Glutamatergic neuron (in vitro differentiated cells): ENCODE measurements at places on chromosomes 13 and 19.
A peak's percentile ranks its signal among the peaks of the same experiment; 100 is the strongest.

- no peak for DNase-seq
Measured at GRCh38 chr19:33203529-33203928, 9.4 kb downstream of the LRP3 start.

- DNase-seq = no peak
Measured at GRCh38 chr13:29509999-29510589, 85.4 kb downstream of the SLC7A1 start.

- DNase-seq = peak; percentile 92
Measured at GRCh38 chr19:48469289-48469881, at the start of gene CYTH2. Gene CYTH2 (plus strand): TSS chr19:48469369. CDS start chr19:48469508, 139 bp downstream.

GRCh38 chr13:49370371-49370770, 73.5 kb downstream of the CAB39L start:
- no peak for DNase-seq

DNA sequence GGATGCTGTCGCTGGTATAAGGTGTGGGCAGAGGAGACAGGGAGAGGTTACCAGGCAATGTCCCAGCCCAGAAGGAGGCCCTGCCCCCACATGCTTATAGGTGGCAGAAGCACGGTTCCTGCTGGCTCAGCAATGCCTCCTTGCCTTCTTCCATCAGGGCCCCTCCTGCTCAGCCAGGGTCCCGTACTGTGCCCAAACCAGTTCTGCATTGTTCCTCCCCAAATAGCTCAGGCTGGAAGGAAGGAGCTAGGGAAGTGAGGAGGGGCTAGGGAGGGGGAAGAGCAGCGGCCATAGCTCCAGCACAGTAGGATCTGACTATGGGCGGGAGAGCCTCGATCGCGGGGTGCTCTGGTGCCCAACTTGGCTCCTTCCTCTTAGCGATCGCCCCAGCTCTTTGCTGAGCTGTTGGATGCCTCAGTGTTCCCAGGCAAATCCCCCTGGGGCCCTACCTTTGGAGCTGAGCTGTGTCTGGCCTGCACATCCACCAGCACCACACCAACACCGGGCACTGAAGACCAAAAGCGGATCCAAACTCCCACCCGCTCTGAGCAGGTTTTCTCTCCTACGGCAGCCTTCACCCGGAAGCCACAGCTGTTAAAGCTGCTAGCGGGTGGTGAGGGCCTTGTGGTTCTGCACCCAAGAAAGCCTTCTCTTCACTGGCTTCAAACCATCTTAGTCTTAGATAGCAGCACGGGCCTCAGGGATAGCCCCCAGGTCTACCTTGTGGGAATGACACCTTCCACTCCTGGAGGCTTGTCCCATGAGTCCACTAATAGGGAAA, 32.1 kb upstream of the PEPD start:
- no peak for DNase-seq

GRCh38 chr19:7098096-7098495, 28.6 kb downstream of the ZNF557 start:
- no peak for DNase-seq

- DNase-seq = peak; percentile 65
Measured at GRCh38 chr13:71866335-71867130, 471 bp downstream of the DACH1 start.

- DNase-seq = no peak
Measured at GRCh38 chr13:109859216-109859835, 72.9 kb upstream of the IRS2 start.

DNA sequence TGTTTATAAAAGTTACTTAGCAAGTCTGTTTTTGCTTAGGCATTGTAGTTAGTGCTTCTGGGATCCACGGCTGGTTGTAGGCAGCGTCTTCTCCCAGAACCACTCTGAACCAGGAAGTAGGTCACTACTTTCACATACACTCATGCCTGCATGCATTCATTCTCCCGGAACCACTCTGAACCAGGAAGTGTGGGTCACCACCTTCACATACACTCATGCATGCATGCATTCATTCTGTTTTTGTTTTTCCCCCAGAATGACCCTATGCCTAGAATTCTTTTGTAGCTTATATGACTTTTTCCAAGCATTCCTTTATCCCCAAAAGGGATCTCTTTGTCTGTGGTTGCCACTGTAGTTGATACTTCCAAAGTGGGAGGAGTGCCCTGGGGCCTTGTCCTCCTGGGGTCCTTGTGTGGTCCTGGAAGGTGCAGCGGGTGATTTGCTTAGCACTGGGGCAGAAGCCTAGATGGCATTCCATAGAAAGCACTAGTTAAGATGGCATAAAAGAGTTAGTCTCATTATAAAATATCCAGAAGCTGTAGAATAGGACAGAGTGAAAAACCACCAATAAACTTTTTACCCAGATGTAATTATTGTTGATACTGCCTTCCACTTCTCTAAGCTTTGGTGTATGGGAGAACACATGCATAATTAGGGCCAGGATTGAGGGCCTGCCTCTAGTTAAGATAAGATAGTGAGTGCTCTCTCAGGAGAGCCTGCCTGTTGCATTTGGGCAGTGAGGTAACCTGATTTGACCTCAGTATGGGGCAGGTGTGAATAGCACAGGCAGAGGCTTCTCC, 68.6 kb upstream of the TEX29 start:
- no peak for DNase-seq

GRCh38 chr13:52842441-52842840, 6.0 kb downstream of the PCDH8 start:
- no peak for DNase-seq

GRCh38 chr19:8204961-8205360, 4.2 kb upstream of the CERS4 start:
- DNase-seq = no peak

GRCh38 chr13:22915442-22916082, 265.2 kb upstream of the SGCG start:
- peak; percentile 83 for DNase-seq

DNA sequence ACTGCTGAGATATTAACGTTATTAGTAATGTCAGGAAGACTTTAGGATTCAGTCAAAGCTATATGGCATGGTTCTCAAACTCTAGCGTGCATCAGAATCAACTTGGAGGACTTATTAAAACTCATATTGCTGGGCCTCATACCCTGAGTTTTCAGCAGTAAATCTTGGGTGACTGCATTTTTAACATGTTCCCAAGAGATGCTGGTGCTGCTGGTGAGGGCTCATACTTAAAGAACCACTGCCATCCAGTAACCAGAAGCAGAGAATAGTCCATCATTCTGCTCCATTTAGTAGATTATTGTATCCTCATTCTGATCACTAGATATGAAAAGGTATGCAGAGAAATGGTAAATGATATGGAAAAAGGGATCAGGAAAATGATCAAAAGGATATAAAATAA, 7.9 kb downstream of the GPR12 start:
- no peak for DNase-seq

DNA sequence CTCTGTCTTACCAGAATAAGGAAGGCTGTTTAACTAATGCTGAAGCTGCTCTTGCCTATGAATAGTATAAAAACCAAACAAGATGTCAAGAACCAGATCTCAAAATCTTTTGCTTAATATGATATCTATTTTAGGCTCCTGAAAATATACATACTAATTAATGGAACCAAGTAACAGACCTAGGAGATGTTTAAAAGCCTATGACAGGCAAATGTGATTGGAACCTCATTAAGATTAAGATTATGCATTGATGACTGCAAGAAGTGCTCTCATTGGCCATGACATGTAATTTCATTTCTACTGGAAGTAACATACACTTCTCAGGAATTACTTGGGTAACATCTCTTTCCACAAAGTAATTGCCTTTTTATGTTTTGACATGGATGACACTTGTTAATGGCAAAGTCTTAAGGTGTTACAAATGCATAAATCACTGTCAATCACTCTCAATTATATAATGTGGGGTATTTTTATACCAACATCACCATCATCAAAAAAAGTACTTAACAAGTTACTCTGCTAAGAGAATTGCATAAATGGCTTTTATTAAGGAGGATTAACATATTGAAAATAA, 326.9 kb upstream of the MIR17HG start:
- DNase-seq = no peak

DNA sequence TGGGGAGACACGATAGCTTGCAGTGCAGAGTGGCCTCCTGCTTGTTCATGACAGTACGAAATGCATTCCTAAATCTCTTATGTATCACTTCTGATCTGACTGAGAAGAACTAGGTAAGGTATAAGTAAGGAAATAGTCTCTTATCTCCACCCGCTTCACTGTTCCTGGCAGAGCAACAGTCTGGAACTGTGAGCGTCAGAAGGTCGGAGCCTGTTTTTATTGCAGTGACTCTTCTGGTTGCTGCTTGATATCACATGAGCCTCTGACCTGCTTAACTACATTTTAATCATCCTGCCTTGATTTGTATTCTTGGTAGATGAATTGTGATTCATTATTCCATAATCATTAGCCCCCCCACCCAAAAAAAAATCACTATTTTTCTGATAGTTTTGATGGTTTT, 69.0 kb downstream of the COL4A2 start:
- no peak for DNase-seq

DNA sequence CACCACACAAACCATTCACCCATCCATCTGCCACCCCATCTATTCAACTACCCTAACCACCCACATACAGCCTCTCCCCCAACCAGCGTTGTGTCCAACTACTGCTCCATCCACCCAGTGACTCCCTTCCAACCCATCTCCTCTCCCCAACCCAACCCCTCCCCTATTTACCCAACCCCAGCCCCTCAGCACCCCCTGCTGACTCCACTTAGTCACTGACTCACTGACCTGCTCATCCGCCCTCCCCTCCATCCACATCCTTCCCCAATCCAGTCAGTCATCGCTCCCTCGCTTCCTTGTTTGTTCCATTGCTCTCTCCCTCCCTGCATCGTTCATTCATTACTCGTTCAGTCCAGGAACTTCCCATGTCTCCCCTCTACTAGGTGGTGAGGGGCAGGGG, 39.2 kb downstream of the KCNC3 start:
- DNase-seq = no peak

DNA sequence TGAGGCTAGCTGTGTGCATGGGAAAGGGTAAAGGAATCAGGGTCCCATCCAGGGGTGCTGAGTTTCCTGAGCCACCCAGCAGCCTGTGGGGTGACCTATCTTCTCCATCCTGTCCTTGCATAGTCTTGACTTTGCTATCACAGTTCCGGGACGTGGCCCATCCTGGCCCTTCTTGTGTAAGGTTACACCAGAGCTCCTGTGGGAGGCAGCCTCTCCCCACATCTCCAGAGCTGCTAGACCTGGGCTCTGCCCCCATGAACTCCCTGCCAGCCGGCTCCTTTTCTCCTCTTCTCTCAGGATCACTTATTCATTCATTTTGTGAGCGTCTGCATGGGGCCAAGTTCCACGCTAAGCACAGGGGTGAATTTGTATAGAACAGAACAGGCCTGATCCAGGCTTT, 238.9 kb downstream of the TSHZ3 start:
- no peak for DNase-seq

GRCh38 chr19:51127755-51128154, 3.0 kb downstream of the SIGLEC9 start:
- no peak for DNase-seq

DNA sequence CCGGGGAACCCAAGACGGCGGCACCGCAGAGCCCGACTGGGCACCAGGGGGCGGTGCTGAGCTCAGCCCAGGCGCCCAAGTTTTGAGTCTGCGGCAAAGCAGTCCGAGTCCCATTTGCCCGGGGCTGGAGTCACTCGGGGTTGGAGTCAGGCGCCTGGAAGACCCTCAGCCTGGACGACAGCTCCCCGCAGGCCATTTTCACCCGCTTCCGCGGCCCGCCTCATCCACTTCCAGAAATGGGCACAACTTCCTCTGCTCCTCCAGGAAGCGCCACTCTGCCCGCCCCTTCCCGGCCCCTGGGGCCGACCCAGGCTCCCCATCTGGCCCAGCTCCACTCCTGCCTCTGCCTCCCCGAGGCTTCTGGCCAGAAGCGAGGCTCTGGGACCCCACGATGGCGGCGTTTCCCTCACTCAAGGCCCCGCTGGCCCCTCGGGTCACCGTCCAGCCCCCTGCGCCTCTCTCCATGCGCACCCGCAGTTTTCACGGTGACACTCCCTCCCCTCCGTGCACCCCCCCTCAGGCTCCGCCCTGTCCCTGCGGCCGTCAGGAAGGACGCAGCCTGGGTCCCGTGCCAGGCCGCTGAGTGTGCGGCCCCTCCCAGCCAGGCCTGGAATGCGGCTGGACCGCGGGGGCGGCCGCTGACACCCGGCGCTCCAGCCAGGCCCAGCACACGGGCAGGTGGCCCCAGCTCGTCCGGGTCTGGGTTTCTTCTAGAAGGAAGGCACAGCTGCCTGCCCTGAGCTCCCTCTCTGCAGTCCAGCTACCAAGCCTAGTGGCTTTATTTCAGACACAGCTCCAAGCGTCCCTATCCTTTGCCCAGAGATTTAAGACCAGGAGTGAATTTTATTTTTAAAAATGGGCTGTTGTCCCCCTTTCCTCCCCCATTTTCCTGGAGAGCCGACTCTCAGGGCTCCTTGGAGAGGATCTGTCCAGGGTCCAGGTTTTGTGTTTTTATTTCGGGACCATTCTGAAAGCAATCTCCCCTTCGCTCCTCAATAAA, 4.7 kb downstream of the SERTAD1 start:
- DNase-seq = peak; percentile 89

DNA sequence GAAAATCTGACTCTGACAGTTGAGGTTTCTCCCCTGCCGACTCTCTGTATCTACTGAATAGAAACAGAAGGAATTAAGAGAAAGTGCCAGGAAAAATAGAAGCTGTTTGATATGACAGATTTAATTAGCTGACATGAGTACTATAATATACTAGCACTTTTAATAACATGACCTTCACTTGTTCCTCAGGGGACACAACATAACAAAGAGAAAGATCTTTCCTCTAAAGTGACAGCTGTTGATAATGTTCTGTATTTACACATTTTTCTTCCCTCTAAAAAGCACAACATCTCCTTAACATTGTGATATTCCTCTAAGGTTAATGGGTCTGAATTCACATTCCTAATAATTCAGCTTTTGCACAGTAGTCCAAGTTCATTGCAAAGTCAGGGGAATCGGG, 1136.0 kb downstream of the PCDH17 start:
- no peak for DNase-seq

DNA sequence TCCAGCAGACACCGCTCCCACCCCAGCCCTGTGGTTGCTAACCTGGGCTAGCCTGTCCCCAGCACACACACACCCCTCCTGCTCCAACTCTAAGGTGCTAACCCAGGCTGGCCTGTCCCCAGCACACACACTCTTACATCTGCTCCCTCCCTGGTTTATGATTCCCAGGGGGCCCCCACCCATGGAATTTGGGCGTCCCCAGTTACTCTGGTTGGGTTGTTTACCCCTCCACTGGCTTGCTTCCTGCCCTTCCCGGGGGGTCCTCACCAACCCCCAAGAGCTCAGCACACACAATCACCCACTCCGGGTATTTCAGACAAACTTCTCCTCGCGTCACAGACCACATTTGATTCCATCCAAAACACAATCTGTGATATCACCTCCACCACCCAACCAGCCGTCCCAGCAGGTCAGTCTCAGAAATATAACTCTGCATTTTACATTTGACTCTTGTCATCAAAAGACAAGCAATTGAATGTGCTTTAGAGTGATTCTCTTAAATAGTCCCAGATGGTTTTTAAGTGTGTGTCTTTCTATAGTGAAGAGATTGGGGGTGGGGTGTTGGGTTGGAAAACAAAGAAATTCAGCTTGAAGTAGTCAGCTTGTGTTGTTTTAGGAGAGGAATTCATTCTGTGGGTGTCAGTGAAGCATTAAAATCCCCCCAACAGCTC, 20.1 kb downstream of the COL4A2 start:
- no peak for DNase-seq

GRCh38 chr13:105334211-105334610, 1201.3 kb downstream of the EFNB2 start:
- no peak for DNase-seq
